Umbilical cord (tissue), 2 donors: ENCODE measurements at places on chromosomes 4 and X. TPM values are rescaled to one million over a fixed set of nuclear protein-coding genes. Genes with fewer than 3 reads are reported as not detected.

- no peak for DNase-seq
These were observed 1759.1 kb downstream of the ARAP2 start for GRCh38 chr4:34485252-34485651.

- no peak for DNase-seq
These were observed 258.9 kb downstream of the NPFFR2 start for GRCh38 chr4:72290737-72291136.

The SOD3 gene
- total RNA-seq = 10.4 TPM

The PCDH11X gene
- total RNA-seq = 8.4 TPM

GRCh38 chr4:127997534-127998388 lies 32.6 kb downstream of the ABHD18 start:
- DNase-seq = no peak

DNA sequence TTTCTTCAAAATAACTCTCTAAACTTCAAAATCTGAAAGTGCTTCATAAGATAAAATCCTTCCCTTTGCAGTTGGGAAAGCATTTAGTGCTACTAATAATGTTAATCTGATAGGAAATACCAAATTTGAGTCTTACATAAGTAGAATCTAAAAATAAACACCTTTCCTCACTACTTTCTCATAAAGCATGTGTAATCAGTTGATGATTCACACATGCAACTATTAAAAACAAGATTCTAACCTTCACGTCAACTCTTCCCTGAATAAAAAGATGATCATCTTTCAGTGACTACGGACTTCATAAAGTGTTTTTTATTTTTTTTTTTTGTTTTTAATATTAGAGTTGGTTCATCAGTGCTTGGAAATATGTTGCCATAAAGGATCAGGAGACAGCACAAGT lies 172.6 kb downstream of the ACTRT1 start:
- peak; percentile 0 for DNase-seq

The KLHL4 gene
- total RNA-seq = 39.7 TPM

- DNase-seq = no peak
These were observed 894.0 kb upstream of the FRG1 start for GRCh38 chr4:189046642-189047041.

DNA sequence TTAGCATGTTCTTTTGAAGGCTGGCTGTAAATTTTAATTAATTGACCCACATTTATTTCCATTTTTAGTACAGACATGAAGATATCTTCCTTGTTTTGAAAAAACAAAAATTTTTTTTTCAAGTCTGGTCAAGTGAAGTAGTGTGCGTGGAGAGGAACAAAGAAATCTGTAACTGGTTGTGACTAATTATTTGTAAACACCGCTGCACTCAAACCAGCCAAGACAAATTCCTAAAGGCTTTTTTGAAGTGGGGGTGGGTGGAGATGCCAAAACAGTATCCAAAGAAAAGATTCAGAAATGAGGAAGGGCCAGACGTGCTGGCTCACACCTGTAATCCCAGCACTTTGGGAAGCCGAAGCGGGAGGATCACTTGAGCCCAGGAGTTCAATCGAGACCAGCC lies 88.3 kb downstream of the SHROOM2 start:
- no peak for DNase-seq

The SOWAHB gene
- 7.2 TPM for total RNA-seq

DNA sequence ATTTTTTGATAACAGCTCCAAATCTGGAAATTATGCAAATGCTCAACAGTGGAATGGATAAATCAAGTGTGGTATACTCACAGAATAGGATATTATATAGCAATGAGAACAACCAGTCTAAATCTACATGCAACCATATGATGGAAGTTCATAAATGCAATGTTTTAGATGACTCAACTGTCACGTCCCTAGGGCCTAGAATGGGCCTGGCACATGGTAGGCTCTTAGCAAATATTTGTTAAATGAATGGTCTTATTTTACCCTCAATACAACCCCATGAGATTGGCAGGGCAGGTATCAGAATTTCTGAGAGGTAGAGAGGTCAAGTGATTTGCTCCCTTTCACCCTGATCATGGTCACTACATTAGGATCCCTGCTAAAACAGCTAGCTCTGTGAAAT lies 14.6 kb upstream of the NKX3-2 start:
- DNase-seq = no peak

The MAGEB1 gene
- 0.96 TPM for total RNA-seq

DNA sequence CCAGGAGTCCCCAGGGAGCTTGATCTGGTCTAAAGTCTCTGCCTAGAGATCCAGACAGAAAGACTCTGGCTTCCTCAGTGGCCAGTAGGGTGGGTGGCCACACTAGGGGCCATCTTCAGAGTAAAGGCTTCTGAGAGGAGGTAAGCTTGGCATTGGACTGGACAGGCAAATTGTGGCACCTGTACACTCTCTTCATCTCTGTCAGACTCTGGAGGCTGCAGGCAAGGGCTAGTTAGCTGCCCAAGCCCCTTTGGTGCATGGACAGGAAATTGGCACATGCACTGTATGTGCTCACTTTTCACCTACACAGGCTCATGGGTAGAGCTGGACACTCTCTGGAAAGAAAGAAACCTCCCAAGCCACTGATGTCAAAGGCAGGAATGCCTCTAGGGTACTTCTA lies 142.8 kb downstream of the PJA1 start:
- no peak for DNase-seq

The TFE3 gene
- total RNA-seq = 22.1 TPM

The ADH4 gene
- total RNA-seq = 9.4 TPM

GRCh38 chr4:48031802-48032525 lies 15.4 kb downstream of the NIPAL1 start:
- peak; percentile 96 for DNase-seq

- DNase-seq = no peak
These were observed 748 bp downstream of the CFP start for GRCh38 chrX:47628982-47629381.

The CT45A3 gene
- total RNA-seq = 0.72 TPM

GRCh38 chrX:45807572-45808425 lies 607.1 kb upstream of the DIPK2B start:
- DNase-seq = peak; percentile 69

DNA sequence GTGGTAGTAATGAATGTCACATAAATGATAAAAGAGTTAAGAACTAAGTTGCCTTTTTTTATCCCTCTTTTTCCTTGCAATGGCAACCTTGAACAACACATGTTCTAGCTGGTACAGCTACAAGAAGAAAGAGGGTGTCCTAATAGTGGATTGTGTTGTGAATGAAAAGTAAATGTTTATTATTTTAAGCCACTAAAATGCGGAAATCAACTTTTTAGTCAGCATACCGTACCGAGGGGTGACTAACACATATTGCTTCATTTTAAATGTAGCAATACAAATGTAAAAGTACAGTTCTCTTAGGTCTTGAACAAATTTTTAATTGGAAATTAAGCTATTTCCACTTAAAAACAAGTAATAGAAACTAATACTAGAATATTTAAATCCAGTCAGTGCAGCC lies 17.7 kb upstream of the AP1AR start:
- DNase-seq = no peak

The UNC5C gene
- total RNA-seq = 4.6 TPM

GRCh38 chr4:1094336-1094690 lies 19.1 kb downstream of the RNF212 start:
- DNase-seq = no peak

The NAP1L3 gene
- 9.6 TPM for total RNA-seq

- peak; percentile 20 for DNase-seq
These were observed 593 bp downstream of the NPY1R start for GRCh38 chr4:163331629-163332376.

The MGAT4D gene
- total RNA-seq = 2.2 TPM

GRCh38 chr4:184059099-184059498 lies 154.0 kb downstream of the STOX2 start:
- DNase-seq = no peak

The CXCL1 gene
- 56.1 TPM for total RNA-seq

The USP51 gene
- 0.96 TPM for total RNA-seq

- no peak for DNase-seq
These were observed 87.7 kb upstream of the EFHC2 start for GRCh38 chrX:44431194-44431593.

The LGI2 gene
- total RNA-seq = 2.9 TPM

DNA sequence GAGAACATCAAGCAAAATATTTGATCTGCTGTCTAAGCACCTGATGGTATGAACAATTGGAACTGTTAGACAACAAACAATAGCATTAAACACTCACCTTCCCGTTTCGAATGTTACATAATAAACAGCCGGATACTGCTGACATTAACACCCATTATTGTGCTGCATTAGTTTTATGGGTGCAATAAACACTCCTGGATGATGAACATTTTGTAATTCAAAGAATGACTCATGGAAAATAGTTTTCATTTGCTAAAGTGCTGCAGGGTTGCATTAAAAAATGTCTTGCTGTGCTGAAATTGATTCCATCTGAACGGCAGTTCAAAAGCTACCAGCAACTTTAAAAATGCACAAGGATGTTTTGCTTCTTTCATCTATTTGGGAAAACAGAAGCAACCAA lies 100.8 kb upstream of the SORBS2 start:
- DNase-seq = no peak

GRCh38 chr4:121614101-121614500 lies 82.7 kb downstream of the ANXA5 start:
- no peak for DNase-seq

- no peak for DNase-seq
These were observed 62.0 kb downstream of the BCOR start for GRCh38 chrX:40035726-40036125.

The RAB39B gene
- total RNA-seq = 7.7 TPM

- peak; percentile 31 for DNase-seq
These were observed 53.5 kb downstream of the SPANXA2 start for GRCh38 chrX:141642979-141643378.

DNA sequence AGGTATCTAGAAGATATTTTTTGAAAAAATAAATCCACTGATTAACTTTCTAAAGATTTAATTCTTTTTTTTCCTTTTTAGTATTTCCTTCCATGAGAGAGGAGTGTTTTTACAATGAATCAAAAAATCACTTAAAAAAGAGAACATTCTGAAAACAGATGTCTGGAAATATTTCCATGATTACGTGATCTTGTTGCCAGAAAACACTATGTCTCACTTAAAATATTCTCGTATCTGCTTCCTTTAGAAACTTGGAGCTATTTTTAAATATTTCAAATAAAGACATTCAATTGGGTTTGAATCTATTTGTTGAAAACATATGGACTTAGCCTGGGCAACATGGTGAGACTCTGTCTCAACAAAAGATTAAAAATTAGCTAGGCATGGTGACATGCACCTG lies 232.8 kb upstream of the RASGEF1B start:
- peak; percentile 70 for DNase-seq

DNA sequence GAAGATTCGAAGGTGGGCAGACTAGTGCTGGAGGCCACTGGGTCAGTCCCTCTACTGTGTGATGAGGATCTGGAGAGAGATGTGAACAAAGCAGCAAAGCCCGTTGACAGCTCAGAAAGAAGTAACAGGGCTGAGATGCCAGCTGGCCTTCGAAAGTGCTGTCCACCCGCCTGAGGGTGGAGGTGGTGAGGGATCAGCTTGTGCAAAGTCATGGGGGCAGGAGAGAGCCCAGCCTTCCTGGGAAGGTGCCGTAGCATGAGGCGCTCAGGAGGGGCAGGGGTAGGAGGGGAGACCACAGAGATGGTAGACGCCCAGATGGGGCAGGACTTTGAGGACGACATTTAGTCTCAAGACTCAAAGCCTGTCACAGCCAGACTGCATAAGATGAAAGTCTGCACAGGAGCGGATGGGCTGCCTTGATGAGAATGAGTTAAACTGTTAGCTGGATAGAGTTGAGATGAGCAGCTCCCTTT lies 19.7 kb downstream of the TBC1D14 start:
- no peak for DNase-seq

DNA sequence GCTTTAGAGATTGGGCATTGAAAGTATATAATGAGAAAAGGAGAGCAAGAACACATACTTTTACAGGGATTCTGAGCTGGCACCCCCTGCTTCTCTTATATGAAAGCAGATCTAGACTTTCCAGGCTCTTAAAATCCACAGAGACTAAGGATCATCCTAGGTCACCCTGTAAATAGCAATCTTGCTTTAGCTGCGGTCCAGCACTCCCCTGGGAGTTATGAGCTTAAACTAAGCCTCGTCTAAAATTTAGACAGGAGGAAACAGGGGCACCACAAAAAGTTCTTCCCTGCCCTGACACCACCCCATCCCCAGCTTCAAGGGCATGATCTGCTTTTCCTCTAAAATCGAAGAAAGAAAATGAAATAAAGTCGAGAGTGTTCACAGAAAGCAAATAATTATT lies 143.3 kb upstream of the KCNIP4 start:
- peak; percentile 38 for DNase-seq

The PALLD gene
- 441 TPM for total RNA-seq

The NEXMIF gene
- 1.7 TPM for total RNA-seq

- peak; percentile 13 for DNase-seq
These were observed 754.8 kb downstream of the RAB28 start for GRCh38 chr4:12729384-12729783.

- DNase-seq = no peak
These were observed 240.0 kb upstream of the PSAPL1 start for GRCh38 chr4:7674706-7675105.

- DNase-seq = no peak
These were observed 448.1 kb upstream of the TRAM1L1 start for GRCh38 chr4:117533501-117533900.

GRCh38 chrX:70244881-70245280 lies 10.4 kb downstream of the AWAT1 start:
- DNase-seq = no peak

The MAGEA1 gene
- total RNA-seq = not detected

DNA sequence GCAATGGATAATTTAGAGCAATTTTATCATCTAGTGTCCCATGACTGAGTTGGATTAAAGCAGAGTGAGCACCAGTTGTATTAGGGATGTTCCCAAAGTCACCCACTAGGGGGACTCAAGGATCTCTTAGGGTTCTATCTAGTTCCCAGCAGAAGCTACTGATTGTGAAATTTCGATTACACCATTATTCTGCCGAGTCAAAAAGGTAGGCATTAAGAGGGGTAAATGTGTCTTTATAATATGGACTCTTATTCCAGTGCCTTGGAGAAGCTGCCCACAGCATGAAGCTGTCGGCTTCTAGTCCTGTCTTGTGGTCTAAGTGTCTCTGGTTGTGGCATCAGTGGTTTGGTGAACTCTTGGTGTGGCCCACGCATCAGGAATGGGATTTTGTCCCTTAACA lies 53.3 kb downstream of the RGS12 start:
- peak; percentile 75 for DNase-seq

DNA sequence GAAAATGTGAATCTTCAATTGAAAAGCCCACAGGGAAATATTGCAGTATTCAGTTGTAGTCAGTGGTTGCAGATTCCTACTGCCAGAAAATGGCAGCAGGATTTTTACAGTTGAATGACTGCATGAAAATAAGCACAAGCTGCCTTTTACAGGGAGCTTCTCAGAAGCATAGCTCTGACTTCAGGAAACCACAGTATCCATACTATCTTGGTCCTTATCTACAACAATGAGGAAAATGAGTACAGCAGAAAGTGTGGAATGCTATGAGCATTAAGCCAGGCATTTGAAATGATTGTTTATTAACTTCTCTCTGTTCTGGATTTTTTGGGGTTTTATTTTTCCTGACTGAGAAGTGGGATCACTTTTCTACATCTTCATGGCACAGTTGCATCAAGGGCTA lies 34.6 kb upstream of the PRRG1 start:
- no peak for DNase-seq

GRCh38 chr4:139813881-139814280 lies 148.3 kb downstream of the MGST2 start:
- DNase-seq = no peak
